ENCODE measurements at places on chromosomes 1 and 21.
A peak's percentile ranks its signal among the peaks of the same experiment; 100 is the strongest.

GRCh38 chr1:36542024-36542961 is 59.6 kb upstream of the CSF3R start:
- DNase-seq = no peak

- DNase-seq = no peak
Measured at GRCh38 chr1:18684303-18684702, 53.7 kb downstream of the PAX7 start.

DNA sequence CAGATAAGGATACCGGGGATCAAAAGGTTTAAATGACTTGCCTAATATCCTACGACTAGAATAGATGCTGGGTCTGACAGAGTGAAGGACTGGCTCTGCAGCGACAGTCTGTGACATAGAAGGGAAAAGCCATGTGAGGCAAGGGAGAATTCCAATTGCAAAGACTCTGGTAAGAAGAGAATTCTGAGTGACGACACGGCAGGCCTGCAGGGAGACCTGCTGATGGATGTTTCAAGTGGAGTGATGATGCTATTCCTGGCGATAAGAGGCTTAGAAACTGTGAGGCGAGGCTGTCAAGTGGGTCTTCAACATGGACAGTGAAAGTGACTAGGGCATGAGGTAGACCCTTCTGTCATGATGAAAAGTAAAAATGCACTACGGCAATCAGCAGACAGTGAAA is 176.6 kb upstream of the PBX1 start:
- DNase-seq = no peak

GRCh38 chr1:47187231-47187925 is 2.5 kb downstream of the PDZK1IP1 start:
- DNase-seq = no peak

GRCh38 chr1:201142011-201142848 is 12.0 kb downstream of the TMEM9 start:
- no peak for DNase-seq

DNA sequence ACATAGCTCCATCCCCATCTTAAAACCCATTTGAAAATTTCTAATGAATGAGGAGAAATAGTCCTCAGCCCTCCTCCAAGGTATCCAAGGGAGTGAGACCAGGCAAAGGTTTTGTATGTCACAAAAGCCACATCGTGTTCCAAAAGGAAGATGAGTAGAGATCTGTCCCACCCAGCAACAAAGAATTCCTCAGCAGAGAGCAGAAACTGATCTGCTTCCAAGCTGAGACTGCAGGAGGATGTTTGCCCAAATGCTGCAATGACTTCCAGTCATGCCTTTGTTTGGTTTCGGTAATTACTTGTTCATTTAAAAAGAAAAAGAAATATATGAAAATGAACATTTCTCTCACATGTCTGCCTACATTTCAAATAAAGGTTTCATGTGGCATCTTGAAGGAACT is 186.9 kb downstream of the SETD4 start:
- no peak for DNase-seq

DNA sequence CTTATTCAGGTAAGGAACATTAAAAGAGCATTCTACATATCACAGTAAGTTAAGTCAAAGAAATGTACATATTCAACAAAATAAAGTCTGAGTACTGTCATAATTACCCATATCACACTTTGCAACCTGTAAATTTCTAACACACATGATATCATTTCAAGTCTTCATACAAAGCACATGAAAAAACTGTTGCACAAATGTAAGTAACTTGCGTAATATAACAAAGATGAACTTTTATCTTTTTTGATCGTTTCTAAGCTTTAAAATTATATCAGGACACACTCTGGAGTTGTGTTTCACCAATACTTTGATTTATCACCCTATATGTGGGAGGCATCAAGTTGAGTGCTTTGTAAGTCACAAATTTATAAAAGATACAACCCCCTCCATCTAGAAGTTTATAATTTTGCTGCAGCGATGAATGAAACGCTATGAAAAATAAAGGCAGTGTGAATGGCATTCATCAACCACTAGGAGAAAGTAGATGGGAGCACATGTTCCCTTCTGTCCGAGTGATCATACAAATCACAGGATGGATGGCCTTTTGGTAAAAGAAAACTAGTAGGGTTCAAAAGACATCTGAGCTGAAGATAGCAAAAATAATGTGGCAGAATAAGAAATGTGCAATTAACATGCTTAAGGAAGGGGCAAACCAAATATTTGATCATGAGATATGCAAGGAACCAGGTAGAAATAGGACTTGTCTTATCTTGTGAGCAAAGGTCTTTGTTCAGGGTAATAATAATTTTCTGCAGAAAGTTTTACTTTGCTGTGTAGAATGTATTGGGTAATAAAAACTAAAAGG is 27.5 kb downstream of the NRIP1 start:
- no peak for DNase-seq

DNA sequence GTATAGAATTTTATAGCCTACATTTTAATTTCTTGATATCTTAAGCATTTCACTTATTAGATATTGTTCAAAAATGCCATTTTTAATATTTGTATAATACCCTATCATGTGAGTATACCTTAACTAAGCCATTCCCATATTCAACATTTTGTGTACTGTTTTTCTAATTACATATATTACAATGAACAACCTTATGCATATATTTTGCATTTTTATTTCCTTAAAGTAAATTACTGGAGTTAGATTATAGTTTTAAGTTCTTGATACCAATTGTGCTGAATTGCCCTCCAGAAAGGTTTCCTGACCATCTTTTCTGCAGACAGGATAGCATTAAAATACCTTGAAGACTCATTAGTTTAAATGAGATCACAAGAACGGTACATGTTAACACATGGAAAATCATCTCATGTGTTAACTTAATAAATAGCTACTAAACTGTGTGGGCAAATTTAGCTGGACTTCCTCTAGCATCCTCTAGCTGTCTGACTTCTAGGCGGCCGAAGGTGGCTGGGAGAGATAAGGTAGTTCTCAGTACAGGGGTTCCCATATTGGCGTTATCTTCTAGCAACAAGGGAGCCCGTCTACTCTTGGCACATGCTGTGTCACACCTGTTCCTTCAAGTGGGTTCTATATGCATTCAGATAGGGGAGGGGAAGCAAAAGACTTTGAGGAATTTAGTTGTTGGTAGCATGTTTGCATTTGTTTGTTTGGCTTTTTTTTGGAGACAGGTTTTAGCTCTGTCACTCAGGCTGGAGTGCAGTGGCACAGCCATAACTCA is 8.9 kb downstream of the DCLRE1B start:
- no peak for DNase-seq

DNA sequence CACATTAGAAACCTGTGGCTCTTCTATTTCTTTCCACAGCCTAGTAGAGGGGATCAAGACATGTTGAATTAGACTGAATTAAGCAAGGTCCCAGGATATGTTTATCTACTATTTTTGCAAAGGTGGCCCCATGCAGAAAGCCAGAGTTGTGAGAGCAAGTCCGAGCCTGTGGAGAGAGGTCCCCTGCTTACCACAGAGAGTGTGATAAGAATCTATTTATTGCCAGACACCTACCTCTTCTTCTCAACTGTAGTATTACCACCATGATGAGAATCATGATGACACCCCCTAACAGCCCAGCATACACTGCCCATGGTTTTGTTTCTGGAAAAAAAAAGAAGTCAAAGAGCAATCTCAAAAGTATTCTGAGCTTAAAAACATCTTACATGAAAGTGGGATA is 23.0 kb downstream of the SLAMF1 start:
- DNase-seq = peak; percentile 47

GRCh38 chr1:21614419-21615115 is 54.6 kb downstream of the RAP1GAP start:
- DNase-seq = no peak

DNA sequence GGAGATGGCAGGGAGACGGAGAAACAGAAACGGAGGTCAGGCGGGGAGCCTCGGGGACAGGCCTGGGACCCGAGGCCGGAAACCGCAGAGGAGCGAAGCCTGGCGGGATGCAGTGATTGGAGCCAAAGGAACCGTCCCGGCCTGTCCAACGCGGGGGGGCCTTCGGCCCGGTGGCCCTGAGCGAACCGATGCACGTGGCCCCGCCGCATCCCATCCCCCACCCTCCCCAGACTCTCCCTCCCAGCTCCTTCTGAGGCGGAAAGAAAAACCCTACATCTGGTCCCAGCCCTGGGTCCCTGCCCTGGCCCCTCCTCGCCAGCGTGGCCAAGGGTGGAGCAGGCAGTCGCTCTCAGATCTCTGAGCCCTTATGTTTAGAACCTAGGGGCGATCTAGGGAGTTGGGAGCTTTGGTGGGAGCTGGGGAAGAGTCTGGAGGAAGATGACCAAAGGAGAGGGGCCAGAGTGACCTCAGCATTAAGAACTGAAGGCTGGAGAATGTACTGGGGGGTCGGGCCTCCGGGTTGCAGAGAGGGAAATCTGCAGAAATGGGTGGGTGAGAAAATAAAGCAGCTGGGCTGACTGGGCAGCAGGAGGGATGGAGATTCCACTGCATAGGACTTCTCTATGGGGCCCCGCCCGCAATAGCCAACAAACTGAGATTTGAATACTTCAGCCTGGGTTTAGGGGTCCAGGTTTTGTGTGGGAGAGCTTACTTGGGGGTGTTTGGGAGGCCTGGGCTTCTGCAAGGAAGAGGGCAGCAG is 1.5 kb upstream of the CRABP2 start:
- DNase-seq = no peak

- DNase-seq = no peak
Measured at GRCh38 chr1:178190881-178191280, 97.0 kb downstream of the RASAL2 start.

GRCh38 chr1:153849487-153850185 is 73.1 kb downstream of the GATAD2B start:
- no peak for DNase-seq

DNA sequence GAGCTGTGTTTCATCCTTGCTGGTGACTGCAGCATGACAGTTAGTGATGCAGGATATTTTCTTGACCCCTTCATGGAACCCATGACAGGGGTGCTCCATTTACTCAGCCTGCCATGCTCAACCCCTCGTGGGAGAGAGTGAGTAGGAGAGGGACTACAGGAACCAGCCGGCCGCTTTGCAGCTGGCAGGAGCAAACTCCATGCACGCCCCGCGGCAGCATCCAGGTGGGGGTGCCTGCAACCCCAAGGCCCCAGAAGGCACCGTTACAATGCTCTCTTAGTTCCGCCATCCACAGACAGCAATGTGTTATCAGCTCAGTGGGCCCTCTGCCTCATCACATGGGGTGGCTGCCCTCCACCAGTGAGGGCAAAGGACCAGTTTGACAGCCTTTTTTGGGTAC is 135.1 kb downstream of the SLC35F3 start:
- no peak for DNase-seq

DNA sequence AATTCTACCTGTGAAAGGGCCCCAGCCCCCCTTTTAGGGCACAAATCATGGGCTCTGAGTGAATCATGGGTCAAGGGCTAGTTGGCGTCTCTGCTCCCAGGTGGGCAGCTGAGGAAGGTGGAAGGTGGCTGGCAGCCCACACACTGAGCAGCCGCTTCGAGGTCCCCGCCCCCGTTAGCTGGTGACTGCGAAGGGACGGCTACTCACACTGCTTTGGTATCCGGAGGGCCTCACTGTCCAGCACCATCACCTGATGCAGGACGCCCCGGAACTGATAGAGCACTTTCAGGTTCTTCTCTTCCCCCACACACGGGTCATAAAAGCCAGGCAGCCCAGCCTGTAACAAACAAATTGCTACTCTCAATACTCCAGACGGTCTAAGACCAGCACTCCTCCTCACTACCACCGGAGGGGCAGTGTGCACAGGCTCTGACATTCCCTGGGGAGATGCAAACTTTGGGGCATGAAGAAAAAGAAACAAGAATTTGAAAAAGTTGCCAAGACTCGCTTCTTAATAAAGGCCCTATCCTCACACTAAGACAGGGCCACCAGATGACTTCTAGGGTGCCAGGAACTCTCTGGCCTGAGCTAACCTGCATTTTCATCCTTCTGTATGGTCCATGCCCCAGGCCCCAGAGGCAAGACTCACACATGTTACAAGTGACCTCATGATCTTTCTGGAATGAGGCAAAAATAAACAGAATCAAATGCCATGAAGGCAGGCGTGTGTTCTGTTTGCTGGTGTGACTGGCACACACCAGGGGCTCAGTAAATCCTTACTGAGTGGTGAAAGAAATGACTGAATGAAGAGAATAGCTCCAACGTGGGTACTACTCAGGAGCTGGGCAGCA is 11.5 kb downstream of the THAP3 start:
- no peak for DNase-seq

DNA sequence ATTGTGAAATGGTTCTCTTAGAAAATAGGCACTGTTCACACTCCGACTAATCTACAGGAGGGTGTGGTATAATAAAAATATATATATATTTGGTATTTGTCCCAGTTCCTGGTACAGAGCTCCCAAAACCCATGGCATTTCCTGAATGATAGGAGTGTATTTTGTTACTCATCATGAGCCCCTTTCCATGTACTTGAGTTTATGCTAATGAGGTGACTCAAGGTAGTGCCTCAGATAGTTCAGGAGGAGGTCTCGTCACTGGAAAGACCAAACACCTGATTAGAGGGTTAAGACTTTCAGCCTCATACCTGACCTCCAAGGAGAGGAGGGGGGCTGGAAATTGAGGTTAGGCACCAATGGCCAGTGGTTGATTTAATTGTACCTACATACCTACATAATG is 57.9 kb downstream of the TTC3 start:
- DNase-seq = no peak

- no peak for DNase-seq
Measured at GRCh38 chr1:202964791-202965410, 2.2 kb downstream of the CYB5R1 start.

DNA sequence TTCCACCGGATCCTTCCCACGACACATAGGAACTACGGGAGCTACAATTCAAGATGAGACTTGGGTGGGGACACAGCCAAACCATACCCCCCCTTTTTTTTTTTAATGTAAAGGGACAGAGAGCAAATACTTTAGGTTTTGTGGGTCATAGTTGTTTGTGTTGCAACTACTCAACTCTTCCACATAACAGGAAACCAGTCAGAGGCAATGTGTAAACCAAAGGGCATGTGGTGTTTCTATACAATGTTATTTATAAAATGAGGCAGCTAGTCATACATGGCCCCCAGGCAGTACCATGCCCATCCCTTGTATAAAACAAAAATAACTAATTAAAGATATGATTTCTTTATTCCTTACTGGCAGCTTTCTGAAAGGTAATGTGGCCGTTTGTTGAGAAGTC is 845.4 kb upstream of the ADAMTS5 start:
- DNase-seq = no peak

GRCh38 chr21:45466330-45467220 is 61.6 kb downstream of the COL18A1 start:
- DNase-seq = no peak

- no peak for DNase-seq
Measured at GRCh38 chr1:89641781-89642180, 8.9 kb downstream of the LRRC8C start.
